ENCODE measurements at places on chromosomes 2 and 18.

- no peak for DNase-seq
Measured at GRCh38 chr18:9097349-9097748, 5.2 kb upstream of the NDUFV2 start.

DNA sequence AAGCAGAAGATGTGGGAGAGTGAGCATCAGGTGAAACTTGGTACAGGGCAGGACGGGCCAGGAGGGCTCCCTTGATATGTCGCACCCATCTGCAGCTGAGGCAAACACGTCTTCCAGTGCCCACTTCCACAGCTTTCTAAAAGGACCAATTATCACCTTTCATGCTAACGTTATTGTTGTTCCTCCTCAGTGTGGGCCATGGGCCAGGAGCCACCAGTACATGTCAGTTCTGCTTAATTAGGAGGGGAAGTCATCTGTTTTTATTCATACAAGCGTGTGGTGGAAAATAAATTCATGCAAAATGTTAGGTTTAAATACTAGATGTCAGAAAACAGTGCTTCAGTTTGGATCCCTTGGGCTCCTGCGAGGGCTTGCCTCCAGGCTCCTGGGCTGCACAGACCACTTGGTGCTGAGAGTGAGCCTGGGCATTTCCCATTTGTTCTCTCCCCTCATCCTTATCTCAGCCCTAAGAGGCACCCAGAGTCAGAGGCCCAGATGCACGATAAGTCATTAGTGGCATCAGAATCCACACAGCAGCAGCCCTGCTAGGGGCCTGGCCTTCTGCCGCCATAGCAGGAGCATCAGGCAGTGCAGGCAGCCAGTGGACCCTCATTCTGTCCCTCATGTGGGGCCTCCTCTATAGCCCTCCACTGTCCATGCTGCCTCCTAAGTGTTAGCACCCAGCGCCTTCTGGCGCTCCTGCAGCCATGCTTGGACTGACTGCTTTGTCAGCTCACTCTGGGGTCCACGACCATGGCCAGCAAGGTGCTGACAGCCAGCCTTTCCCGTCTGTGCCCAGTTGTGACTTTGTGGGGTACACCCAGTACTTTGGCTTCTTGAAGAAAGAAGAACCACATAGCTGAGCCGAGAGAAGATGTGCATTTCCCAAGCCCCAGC, 539.8 kb upstream of the RAB6C start:
- DNase-seq = no peak

DNA sequence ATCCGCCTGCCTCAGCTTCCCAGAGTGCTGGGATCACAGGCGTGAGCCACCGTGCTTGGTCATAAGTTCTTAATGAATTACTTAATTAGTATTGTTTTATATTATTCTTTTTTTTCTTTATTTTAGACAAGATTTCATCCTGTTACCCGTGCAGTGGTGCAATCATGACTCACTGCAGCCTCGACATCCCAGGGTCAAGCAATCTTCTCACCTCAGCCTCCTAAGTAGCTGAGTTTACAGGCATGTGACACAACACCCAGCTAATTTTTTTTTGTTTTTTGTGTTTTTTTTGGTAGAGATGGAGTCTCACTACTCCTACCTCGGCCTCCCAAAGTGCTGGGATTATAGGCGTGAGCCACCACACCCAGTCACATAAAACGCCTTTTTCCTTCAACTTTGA, 17.3 kb downstream of the C2orf42 start:
- no peak for DNase-seq

DNA sequence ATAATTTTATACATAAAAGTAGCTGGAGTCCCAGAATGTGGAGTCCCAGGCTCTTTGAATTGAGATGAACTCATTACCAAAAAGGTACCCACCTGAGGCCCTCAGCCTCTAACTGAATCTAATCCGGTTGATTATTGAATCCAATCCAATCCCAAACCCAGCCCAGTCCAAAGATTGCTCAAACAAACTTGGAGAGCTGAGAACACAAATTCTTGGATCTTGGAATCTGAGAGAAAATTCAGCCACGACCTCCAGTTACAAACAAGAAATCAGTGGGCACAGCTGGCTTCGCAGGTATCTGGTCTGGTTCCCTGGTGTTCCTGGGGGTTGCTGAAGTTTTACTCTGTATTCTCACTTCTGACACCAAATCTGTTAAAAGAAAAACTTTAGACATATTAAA, 28.4 kb upstream of the RHOB start:
- DNase-seq = no peak

GRCh38 chr2:18630941-18631340, 41.6 kb upstream of the NT5C1B start:
- no peak for DNase-seq

GRCh38 chr18:9400197-9400596, 65.6 kb downstream of the TWSG1 start:
- no peak for DNase-seq

GRCh38 chr2:101379091-101379490, 8.2 kb downstream of the CREG2 start:
- no peak for DNase-seq

DNA sequence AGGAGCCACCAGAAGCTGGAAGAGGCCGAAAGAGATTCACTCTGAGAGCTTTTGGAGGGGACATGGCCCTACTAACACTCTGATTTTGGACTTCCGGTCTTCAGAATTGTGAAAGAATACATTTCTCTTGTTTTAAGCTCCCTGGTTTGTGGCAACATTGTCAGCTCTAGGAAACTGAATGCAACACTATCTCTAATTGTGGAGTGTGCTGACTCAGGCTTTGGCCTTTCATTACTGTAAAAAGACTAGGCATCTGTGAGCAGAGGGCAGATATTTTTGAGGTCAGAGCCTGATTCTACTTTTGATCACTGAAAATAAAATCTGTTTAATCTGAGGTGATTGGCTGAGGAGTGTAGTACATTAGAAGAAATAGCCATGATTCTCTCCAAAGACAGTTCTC, 185.4 kb upstream of the FAM98A start:
- no peak for DNase-seq

GRCh38 chr2:160299540-160299939, 99.5 kb upstream of the ITGB6 start:
- DNase-seq = no peak

- peak; percentile 57 for DNase-seq
Measured at GRCh38 chr2:43484323-43484930, 111.4 kb downstream of the THADA start.

DNA sequence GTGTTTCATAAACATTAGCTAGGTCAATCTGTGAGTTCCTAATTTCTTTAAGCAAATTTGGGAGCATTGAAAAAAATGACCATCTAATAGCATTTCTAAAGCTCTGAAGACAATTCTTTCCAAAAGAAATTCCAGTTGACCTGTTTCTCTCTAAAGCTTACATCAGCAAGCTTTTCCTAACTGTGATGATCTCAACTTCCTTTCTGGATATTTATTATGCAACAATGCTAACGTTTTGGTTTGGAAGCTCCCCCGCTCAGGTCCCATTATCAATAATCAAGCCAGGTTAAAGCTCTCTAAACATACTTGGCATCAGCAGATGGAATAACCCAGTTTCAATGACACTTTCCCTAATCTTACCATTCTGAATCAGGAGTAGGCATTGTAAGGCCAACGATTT, 196.3 kb upstream of the TANK start:
- no peak for DNase-seq

GRCh38 chr2:42238644-42239288, 69.6 kb downstream of the EML4 start:
- peak; percentile 53 for DNase-seq

DNA sequence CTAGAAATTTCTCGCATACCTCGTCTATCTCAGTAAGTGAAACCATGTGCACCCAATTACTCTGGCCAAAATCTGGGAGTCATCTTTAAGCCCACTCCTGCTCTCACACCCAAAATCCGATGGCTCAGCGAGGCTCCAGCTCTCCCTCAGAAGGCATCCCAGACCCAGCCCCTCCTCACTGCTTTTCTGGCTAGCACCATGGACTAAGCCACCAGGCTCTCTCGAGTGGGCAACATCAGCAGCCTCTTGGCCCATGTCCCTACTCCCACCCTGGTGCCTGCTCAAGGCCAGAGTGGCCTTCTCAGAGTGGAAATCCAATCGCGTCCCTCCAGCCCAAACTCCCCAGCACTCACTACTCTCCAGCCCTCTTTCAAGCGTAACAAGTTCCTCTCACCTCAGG, 27.2 kb downstream of the TNS1 start:
- DNase-seq = no peak

GRCh38 chr2:241422350-241422749, 66.3 kb downstream of the FARP2 start:
- DNase-seq = no peak

DNA sequence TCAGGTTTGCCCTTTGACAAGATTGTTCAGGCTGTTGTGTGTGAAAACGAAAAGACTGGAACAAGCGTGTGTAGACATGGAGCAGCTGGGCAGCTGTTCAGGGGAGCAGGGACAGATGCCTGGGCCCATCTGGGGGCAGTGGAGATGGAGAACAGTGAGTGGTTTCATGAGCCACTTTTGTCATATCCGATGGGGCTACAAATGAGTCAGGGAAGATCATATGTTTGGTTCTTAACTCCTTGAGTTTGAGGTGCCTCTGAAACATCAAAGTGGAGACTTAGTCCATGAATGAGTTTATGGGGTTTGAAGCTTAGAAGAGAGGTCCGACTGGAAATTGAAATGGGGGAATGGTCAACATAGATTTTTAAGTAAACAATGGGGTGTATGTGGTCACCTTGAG, 9.3 kb upstream of the PLB1 start:
- DNase-seq = no peak

GRCh38 chr2:16128746-16129610, 188.6 kb downstream of the MYCN start:
- DNase-seq = no peak

DNA sequence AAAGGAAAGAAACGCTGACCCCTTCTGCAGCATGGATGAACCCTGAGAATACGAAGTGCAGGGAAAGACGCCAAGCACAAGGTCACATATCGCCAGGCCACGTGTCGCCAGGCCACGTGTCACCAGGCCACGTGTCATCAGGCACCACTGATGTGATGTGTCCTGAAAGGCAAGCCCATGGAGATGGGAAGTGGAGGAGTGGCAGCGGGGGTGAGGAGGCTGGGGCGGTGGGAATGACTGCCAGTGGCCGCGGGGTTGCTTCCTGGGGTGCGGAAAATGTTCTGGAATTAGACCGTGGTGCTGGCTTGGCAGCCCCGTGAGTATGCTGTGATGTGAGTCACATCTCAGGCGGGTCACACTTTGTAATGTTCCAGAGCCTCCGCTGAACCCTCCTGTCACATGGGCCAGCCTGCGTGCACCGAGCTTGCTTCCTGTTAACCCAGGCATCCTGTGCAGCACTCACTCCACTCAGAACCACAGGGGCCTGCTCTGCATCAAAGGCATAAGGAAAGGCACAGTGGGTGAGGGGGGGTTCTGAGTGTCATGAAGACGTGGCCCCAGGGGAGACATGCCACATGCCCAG, 39.0 kb downstream of the SLC66A2 start:
- peak; percentile 3 for DNase-seq

DNA sequence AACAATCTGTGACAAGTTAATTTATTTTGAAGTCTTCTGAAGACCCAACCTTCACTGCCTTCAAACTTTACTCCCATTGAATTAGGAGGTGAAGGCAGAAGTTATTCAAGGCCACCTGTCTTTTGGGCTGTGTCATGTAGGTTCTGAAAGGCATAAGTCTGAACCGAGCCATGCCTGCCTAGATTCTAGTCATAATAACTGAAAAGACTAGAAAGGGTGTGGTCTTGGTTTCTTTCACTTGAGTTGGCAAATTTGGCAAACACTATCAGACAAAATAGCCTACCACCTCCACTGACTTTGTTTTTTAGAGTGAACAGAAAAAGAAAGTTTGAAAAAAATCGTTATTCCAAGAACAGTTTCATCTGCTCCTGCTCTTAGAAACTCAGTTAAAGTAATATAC, 38.4 kb downstream of the PPM1B start:
- peak; percentile 6 for DNase-seq

DNA sequence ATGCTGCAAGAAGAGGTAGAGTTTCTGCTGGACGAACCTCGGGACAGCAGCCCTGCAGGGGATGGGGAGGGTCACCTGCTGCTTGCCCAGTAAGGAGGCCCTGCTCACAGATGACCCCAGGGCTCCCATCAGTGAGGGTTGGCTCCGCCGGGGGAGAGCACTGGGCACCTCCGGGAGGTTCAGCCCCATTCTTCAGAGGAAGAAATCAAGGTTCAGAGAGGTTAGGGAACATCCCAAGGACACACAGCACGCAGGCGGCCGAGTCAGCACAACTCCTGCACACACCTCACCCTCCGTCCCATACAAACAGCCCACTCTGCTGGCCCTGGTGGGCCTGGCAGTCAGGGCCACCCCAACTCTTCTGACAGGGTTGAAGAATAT, 11.7 kb upstream of the CCDC74B start:
- DNase-seq = no peak

DNA sequence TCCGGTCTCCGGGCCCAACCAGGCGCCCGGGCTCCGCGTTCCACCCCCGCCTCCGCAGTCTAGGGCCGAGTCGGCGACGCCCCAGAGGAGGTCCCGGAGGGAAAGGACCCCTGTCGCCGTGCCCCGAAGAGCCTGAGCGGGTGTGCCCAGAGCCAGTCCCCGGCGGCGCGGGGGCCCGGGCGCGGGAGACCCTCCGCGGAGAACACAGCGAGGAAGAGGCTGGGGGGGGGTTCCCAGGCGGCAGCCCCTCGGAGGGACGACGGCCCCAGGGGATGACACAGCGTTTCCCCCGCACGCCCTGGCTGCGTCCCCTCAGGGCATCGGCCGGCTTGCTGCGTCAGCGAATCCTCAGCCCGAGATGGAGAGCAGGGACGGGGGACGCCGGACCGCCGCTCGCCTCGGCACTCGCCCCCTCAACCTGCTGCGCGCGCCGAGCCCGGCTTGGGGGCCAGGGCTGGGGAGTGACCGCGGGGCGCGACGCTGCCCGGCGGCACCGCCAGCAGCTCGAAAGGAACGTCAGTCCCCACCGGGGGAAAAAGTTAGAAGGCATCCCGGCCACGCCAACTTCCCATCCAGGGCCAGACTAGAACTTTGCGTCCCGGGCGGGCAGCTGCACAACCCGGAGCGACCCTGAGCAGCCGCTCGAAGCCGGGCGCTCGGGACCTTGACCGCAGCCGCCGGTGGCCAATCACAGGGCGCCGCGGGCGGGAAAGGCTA, 711 bp downstream of the SFXN5 start:
- DNase-seq = no peak

- no peak for DNase-seq
Measured at GRCh38 chr18:79510046-79510685, 114.4 kb downstream of the NFATC1 start.

DNA sequence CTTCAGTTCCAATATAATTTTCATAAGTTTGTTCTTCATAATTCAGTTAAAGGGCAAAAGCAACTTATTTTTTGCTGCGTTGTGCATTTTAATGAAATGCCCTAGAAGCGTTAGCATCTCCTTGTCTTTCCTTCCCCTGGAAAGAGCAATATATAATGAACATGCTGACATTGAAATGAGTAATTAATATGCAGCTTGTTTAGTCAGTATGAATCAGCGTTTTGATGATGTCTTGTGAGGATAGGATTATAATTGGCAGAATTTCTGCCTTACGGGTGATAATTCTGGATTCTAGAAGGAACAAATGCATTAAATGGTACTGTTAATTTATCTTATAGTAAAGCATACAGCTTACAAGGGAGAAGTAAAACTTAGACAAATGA, 152.3 kb upstream of the MMADHC start:
- no peak for DNase-seq

- no peak for DNase-seq
Measured at GRCh38 chr2:4502230-4502843, 799.0 kb downstream of the DCDC2C start.

- DNase-seq = no peak
Measured at GRCh38 chr18:59505356-59505755, 146.3 kb upstream of the LMAN1 start.
